ENCODE measurements at places on chromosomes 13 and 19.

GRCh38 chr13:111204438-111205177 lies 89.5 kb downstream of the ARHGEF7 start:
- peak; percentile 76 for DNase-seq

DNA sequence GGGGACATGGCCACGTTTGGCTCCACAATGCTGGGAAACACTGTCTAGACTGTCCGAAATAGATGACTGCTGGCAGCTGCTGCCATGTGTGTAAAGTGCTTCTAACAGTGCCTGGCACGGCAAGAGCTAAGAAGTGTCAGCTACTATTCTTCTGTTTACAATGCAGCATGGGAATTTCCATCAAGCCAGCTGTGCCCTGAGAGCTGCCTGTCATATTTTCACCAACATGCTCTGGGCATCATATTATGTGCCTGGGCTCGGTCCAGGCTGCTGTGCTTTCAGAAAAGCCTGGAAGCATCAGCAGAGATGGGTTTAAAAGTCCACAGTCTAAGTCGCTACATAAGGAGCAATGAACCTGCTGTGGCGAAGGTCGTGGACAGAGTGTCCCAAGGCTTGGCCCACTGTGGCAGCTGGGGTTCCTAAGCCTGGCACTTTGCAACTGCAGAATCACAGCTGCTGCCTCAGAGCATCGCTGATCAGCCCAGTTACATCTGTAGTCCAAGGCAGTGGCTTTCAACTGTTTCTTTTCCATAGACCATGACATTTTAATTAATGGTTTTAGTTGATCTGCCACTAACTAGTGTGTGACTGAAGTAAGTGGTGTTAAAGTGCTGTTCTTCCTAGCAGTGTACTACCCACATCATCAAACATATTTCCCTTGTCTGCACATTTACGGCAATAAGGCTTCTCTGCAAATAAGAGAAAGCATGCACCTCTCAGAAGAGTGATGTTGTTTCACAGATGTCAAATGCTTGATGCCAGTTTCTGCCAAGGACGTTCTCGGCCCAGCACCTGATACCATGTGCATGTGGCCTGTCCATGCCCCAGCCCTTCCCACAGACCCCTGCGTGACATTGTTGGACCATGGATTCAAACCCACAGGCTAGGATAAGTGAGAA lies 95.7 kb upstream of the C1QTNF9B start:
- DNase-seq = no peak

DNA sequence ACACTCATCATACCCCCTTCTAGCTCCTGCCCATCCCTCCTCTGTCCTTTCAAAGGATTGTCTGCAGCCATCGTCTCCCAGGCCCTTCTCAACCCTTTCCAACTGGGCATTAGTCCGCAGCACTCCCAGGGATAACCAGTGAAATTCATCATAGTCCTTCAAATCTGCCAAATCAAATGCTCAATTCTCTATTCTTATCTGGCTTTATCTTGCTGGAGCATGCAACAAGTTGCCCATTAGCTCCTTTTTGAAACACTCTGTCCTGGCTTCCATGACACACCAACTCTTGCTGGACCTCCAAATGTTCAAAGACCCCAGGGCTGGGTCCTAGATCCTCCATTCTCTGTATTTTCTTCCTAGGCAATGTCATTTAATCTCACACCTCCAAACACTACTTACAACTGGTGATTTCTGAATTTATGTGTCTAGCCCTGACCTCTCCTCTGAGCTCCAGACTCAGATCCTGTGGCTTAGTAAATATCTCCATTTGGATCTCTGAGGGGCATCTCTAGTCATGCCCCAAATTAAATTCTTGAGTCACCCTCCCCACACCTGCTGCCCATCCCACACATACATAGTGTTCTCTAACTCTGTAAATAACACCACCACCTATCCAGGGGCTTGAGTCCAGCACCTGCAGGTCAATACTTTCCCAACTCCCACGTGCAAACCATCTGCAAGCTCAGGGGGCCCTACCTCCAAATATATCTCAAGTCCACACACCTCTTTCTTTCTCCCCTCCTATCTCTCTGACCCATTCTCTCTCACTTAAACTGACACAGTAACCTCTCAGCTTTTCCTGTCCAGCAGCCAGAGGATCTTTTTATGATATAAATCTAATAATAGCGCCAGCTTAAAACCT lies 9.1 kb upstream of the ANKRD10 start:
- DNase-seq = no peak

GRCh38 chr13:60288569-60288968 lies 108.5 kb upstream of the TDRD3 start:
- DNase-seq = no peak

DNA sequence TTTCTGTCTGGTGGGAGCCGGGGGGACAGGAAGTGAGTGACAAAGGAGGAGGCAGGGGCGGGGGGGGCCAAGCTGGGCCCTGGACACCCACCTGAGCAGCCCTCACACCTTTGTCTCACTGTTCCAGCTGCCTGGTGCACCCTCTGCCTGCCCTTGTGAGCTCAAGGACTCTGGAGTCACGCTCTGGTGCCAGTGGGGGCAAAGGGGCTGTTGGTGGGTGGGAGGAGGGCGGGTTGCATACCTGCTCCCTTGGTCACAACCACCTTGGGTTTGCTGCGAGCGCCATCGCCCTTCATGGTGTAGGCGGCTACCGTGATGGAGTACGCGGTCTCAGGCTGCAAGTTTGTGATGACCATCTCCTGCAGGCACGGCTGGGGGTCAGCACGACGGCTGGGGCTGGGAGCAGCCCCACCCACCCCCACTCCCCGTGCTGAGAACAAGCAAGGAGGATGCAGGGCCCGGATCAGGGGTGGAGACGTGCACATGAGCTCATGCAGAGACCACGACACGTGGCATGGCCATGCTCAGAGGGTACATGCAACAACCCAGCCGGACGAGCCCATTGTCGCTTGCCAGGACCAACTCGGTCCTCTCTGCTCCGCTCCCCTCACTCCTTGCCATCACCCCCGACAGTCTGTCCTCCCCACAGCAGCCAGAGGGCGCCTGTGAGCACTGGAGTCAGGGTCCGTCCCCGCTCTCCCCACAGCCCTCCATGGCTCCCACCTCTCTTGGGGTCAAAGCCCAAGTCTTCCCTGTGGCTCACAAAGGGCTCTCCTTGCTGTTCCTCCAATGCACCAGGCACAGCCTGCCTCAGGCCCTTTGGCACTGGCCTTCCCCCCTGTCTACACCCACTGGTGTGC lies 114.9 kb downstream of the PTPRS start:
- no peak for DNase-seq

- DNase-seq = no peak
Observed at GRCh38 chr19:52227196-52227940, 37.5 kb downstream of the PPP2R1A start.

DNA sequence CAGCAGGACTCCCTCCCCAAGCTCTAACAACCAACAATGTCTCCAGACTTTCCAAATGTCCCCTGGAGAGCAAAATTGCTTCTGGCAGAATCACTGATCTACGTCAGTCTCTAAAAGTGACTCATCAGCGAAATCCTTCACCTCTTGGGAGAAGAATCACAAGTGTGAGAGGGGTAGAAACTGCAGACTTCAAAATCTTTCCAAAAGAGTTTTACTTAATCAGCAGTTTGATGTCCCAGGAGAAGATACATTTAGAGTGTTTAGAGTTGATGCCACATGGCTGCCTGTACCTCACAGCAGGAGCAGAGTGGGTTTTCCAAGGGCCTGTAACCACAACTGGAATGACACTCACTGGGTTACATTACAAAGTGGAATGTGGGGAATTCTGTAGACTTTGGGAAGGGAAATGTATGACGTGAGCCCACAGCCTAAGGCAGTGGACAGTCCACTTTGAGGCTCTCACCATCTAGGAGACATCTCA lies 6.2 kb upstream of the CEACAM5 start:
- peak; percentile 28 for DNase-seq

DNA sequence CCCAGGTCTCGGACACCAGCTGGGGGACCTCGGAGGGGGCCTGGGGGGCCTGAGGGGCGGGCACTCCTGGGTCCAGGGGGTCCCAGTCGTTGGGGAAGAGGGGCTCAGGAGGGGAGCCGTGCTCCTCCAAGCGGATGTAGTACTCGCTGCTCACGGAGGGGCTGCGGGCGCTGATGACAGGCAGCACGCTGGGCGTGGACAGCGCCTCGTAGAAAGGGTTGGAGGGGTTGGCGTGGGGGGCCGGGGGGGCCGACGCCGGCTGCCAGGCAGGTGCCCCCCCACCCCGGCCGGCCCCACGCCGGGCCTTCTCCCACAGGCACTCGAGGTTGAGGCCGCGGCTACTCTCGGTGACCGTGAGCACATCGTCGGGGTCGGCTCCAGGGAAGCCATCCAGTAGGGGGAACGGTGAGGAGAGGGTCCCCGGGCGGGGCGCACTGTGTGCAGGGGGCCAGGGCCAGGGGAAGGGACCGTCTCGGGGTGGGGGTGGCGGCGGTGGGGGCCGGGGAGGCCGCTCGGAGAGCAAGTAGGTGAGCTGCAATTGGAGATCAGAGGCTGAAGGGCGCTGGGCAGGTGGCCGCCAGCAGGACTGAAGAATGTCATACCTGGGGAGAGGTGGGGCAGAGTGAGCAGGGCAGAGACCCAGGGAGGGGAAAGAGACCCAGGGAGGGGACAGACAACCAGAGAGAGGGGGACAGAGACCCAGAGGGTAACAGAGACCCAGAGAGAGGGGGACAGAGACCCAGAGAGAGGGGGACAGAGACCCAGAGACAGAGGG lies 12.1 kb downstream of the LMTK3 start:
- DNase-seq = no peak

GRCh38 chr13:46288570-46289259 lies 77.0 kb downstream of the LRRC63 start:
- DNase-seq = peak; percentile 65

DNA sequence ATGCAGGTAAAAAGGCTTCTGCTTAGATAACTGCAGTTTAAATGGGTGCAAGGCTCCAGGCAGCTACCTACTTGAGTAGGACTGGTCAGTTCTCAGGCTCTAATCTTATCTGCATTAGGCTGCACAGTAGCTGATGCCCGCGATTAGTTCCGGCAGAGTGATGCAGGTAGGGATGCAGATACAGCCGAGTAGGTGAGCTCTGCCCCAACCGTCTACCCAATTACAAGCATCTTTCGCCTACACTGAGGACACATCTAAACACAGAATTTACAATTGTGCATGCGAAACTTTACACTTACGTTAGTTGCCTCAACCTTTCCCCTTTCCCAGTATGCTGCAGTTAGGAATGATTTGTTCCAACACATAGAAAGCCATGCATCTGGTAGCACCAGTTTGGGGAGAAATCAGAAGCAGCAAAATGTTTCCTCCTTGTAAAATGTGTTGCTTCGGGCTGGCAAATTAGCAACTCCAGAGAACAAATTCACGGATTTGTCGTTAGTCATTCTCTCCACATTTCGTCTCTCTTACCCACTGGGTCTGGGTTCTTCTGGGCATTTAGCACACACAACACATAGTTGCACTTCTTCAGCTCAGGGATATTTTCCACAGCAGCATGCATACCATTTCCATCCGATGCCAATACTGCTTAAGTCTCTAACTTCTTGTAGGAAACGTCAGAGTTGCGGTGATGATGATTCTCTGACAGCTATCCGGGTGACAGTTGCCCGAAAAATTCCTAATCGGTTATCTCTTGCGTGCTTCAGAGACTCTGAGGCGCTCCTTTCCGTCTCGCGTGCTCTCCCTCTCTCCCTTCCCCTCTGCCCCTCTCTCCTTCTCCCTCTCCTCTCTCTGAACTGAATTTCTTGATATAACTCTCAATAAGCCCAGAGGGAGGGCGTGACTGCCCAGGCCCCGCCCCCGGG lies at the start of gene PCDH9:
TSS of gene PCDH9 (minus strand) at position 856 of the 923 bp plus-strand sequence. CDS start 1,896 bp downstream, outside the sequence.
- no peak for DNase-seq

- DNase-seq = no peak
Observed at GRCh38 chr13:91295712-91296410, 51.6 kb upstream of the MIR17HG start.

- no peak for DNase-seq
Observed at GRCh38 chr13:29956853-29957252, 106.4 kb upstream of the UBL3 start.

GRCh38 chr13:69793783-69794453 lies 313.7 kb upstream of the ATXN8OS start:
- DNase-seq = no peak

DNA sequence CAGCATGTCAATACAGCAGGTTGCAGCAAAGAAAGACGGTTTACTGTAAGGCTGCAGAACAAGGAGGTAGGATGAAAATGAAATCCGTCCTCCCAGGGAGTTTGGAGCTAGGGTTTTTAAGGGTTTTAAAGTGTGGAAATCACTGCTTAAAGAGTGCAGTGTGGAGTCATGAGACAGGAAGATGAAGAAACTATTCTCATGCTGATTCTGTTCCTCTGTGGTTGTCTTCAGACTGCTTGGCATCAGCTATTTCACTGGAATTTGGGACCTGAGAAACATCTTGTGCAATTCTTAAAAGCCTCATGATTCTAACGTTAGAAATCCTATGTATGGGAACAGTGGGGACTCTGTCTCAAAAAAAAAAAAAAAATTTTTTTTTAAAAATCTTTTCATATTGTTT lies 11.4 kb downstream of the ZNF331 start:
- peak; percentile 60 for DNase-seq

DNA sequence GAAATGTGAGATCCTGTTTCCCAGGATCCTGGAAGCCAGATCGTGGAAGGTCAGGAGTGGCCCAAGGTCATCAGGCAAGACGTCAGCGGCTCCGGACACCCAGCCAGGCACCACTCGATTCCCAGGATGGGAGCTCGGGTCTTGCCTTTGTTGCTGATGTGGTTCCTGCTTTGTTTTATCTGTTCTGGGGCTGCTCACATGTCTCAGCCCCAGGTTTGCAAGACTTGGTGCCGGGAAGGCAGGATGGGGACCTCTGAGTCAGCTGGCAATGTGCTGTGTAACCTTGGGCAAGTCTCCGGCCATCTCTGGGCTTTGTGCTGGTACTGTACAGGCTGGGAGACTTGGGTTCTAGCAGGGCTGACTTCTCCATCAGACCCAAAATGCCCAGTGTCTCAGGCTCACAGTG lies 1.4 kb upstream of the FCHO1 start:
- DNase-seq = no peak

- no peak for DNase-seq
Observed at GRCh38 chr19:29084266-29084665, 128.7 kb downstream of the UQCRFS1 start.

DNA sequence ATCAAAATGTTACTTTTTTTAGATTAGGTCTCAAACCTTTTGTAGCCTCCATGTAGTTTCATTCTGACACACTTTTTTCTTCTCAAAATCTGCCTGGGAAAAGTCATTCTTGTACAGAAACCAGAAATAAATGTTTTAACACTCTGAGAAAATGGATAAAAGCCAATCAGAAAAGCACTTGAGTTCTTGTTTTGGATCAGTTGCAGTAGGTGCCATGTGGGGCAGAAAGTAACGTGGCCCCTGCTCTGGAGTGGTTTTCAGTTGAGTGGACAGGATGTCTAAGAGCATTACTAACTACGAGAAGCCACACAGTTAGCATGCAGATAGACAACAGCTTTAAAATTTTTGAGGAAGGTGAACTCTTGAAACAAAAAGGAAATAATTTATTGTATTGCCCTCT lies 19.1 kb downstream of the GPR183 start:
- DNase-seq = peak; percentile 41

DNA sequence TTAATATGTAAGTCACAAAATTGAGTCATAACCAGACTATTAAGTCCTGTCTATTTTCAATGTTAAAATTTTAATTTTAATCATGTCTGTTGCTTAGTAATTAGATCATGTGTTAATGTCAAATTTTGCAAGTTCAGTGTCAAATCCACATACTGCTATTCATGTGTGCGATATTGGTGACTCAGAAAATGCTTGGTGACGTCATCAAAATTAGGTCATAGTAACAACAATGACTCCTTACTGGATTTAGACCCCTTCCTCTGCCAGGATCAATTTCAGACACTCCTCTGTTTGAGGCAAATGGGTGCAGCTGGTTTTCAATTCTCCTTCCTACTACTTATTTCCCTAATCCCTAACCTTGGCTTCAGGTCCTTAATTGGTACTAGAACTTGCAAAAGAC lies 1394.3 kb upstream of the SLC10A2 start:
- peak; percentile 8 for DNase-seq

Data from MCF 10A (cell line).